Neuronal stem cell (in vitro differentiated cells): ENCODE measurements at places on chromosomes 1 and 21.

- peaks cover 6% of the 10 kb centered on the region for H3K4me1 ChIP-seq
- no peak overlapping the region for H3K4me3 ChIP-seq
- no peak overlapping the region for H3K27ac ChIP-seq
- H3K36me3 ChIP-seq: peaks cover 14% of the 10 kb centered on the region
Observed at GRCh38 chr1:200405264-200405663, 4.6 kb downstream of the ZNF281 start.

DNA sequence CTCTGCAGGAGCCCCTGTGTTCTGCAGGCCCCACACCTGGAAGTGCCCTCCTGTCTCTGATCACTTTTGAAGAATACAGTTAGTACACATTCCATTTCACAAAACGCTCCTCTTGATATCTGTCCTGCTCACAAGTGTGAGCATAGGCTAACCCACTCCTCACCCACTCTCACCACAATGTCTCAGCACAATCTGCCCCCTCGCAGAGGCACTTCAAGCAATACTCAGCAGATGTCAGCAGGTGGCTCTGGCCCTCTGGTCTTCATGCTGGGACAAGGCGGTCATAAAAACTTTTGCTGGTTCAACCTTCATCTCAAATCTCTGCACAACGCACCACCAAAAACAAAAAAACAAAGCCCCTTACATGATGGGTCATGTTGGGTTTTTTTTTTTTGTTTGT is 671.2 kb downstream of the MATN1 start:
- DNase-seq: no peak
- H3K27me3 ChIP-seq: no peaks in the 10 kb centered on the region
- no peak overlapping the region for H3K27ac ChIP-seq
- H3K36me3 ChIP-seq: no peaks in the 10 kb centered on the region
- no peaks in the 10 kb centered on the region for H3K4me1 ChIP-seq

DNA sequence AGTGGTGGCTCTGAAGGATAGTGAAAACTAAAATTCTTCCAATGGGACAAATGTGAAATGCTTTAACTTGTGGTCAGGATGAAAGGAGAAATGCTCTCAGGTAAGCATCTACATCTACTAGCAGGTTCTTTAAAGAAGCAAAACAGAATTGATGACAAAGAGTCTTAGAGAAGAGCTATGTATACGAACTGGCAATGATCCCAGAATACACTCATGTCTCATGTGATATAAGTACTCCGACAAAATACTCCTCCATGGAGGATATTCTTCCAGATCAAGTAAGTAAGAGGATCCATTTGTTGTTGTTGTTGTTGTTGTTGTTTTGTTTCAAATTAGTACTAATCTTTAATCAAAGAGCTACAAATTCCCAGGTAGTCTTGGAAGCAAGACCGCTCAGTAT is 174.0 kb upstream of the ATP1B1 start:
- H3K4me1 ChIP-seq: no peaks in the 10 kb centered on the region
- H3K36me3 ChIP-seq: no peaks in the 10 kb centered on the region
- H3K4me3 ChIP-seq: no peak overlapping the region

DNA sequence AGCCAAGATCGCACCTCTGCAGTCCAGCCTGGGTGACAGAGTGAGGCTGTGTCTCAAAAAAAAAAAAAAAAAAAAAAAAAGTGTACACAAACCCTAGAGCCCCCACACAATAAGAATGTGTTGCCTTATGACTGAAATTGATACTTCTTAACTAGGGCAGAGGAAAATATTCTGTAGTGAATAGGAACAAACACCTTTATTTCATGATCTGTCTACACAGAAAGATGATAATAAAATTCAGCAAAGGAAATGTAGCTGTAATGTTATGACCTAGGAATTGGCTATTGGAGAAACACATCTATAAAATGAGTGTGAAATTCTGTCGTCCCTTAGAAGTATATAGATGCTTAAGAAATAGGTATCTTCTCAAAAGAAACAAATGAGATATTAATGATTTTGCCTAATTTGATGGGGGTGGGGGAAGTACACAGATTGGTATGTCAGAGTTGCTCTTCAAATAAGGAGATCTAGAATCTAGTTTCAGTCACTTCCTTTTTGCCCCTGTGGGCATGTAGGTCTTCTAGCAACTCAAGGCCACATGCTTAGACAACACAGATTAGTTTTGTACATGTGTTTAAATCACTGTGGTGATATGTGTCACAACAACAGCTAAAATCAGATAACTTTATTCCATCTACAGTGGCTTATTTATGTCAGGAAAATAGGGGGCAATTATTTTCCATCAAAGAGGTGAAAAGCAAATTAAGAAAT is 10.7 kb upstream of the GPR25 start:
- H3K27me3 ChIP-seq: no peaks in the 10 kb centered on the region
- DNase-seq: no peak
- peaks cover 4% of the 10 kb centered on the region for H3K36me3 ChIP-seq

GRCh38 chr1:29706936-29707335 is 470.6 kb downstream of the PTPRU start:
- H3K4me3 ChIP-seq: no peak overlapping the region
- H3K27ac ChIP-seq: no peak overlapping the region

GRCh38 chr1:234848972-234849649 is 239.1 kb upstream of the IRF2BP2 start:
- no peaks in the 10 kb centered on the region for H3K27me3 ChIP-seq
- H3K27ac ChIP-seq: no peak overlapping the region
- no peak overlapping the region for H3K4me3 ChIP-seq

- H3K36me3 ChIP-seq: no peaks in the 10 kb centered on the region
- no peak overlapping the region for H3K4me3 ChIP-seq
- no peak for DNase-seq
Observed at GRCh38 chr21:46621457-46622182, 13.9 kb upstream of the PRMT2 start.

DNA sequence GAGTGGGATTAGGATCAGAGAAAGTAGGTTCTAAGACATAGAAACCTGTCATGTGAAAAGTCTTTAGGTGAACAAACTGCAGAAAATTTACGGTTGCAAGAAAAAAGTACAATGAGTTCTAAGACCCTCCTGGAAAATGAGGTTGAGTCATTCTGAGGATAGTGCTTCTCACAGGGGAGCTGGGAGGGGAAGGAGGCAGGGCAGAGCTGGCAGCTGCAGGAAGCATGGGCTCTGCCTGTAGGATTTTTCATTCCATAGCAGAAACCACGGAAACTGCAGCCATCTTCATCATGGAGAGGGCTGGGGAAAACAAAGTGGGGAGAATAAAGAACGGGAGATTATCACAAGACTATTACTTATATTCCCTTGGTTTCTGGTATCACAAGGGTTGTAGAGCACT is 25.8 kb upstream of the THEM4 start:
- DNase-seq: no peak
- peaks cover 3% of the 10 kb centered on the region for H3K4me1 ChIP-seq
- H3K27ac ChIP-seq: no peak overlapping the region
- no peak overlapping the region for H3K4me3 ChIP-seq

DNA sequence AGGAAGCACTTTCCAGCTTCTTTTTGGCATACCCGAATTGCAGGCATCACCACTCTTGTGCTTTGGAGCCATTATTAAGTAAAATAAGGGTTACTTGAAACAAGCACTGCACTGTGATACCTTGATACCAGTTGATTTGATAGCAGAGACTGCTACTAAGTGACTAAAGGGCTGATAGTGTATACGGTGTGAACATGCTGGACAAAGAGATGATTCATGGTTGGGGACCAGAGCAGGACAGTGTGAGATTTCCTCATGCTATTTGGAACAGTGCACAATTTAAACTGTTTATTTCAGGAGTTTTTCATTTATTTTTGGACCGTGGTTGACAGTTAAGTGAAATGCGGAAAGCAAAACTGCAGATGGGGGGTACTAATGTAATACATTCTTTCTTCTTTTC is 9.9 kb downstream of the RPS27 start:
- H3K36me3 ChIP-seq: peaks cover 3% of the 10 kb centered on the region
- no peak overlapping the region for H3K27ac ChIP-seq
- DNase-seq: no peak
- no peak overlapping the region for H3K4me3 ChIP-seq

DNA sequence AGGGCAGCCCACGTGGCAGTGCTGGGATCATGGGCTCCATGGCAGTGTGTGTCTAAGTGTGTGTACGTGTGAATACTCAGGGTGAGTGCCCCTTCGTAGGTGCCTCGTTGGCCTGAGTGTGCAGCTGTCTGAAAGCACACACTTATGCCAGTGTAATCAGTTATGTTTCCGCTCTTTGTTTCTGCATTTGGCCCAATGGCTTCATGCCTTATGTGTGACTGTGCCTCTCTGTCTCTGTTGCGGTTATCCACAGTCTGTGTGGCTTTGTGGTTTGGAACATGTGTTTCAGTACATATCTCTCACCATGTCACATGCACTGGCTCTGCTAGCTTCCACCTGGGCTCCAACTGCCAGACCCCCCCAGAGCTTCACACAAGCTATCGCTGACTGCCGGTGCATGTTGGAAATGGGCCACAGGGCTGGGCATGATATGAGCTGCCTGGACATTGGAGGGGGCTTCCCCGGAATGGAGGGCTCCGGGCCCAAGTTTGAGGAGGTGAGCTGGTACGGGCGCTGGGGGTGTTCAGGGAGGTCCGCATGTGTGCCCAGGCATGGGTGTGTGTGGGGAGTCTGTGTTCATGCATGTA is 70.3 kb upstream of the TINAGL1 start:
- H3K27ac ChIP-seq: no peak overlapping the region
- no peaks in the 10 kb centered on the region for H3K36me3 ChIP-seq
- no peak for DNase-seq
- H3K27me3 ChIP-seq: no peaks in the 10 kb centered on the region

DNA sequence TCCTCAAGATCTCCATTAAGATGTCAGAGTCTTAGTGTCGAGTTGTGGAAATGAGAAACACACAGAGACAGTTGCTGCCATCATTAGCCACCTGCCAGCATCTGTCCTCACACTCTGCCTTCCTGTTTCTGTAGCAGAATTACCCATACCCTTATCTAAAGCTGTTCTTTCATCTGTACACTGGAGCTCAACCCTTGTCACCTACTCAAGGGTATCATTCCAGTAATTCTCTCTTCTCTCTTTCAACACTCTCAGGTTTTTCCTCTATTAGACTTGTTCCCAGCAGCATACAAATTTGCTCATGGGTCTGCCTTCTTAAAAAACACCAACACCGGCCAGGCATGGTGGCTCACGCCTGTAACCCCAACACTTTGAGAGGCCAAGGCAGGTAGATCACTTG is 27.4 kb upstream of the RNF2 start:
- H3K27ac ChIP-seq: no peak overlapping the region
- no peak overlapping the region for H3K4me3 ChIP-seq
- no peaks in the 10 kb centered on the region for H3K27me3 ChIP-seq
- no peaks in the 10 kb centered on the region for H3K4me1 ChIP-seq
- DNase-seq: no peak

DNA sequence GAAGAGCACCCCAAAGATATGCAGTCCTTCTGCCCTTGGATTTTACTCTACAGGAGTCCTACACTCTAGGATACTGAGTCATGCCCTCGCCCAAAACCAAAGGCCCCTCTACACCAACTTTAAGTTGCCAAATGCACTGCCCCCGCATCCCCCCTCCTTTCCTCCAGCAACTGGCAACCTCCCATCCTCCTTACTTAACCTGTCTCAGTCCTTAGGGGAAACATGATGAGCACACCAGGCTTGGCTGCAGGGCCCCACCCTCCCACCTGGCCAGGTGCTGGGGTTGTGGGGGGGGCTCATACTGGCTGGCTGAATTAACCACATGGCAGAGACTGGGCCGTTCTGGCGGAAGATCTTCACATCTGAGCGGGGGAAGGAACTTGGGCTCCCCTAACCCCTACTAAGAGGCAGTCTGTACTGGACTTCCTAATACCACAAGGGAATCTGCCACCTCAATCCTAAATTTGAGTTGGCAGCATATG is 1.2 kb downstream of the HDGF start:
- H3K4me1 ChIP-seq: peaks cover 37% of the 10 kb centered on the region
- H3K4me3 ChIP-seq: peak overlapping the region; percentile 83
- no peak for DNase-seq
- H3K36me3 ChIP-seq: peaks cover 2% of the 10 kb centered on the region

DNA sequence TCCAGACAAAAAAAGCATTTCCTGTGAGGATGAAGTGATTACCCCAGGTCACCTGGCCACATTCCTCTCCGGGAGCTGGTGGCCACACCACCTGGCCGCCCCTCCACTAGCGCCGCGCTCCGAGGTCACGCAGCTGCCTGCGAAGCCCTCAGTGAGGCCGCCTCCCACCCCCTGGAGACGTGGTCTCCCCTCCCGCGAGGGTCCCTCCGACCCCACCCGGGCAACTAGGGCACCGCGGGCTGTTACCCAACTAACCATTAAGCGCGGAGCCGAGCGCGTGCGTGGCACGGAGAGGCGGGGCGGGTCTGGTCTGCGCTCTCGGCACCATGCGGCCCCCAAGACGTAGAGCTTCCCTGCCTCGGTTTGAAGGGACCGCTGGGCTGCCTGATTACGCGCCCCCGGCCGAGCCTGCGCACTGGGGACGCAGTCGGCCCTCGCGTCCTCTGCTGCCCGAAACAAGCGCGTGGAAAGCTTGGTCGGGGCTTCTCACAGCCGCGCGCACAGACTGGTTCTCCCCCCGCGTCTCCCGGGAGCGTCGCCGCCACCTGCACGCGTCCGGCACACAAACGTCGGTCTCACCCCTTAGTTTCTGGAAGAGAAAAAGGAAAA is 106.5 kb downstream of the SLC16A1 start:
- H3K4me3 ChIP-seq: peak overlapping the region; percentile 75
- peaks cover 2% of the 10 kb centered on the region for H3K27me3 ChIP-seq
- H3K36me3 ChIP-seq: no peaks in the 10 kb centered on the region
- no peaks in the 10 kb centered on the region for H3K4me1 ChIP-seq

GRCh38 chr1:41278076-41278475 is 36.0 kb upstream of the SCMH1 start:
- no peaks in the 10 kb centered on the region for H3K36me3 ChIP-seq
- no peak overlapping the region for H3K4me3 ChIP-seq
- H3K4me1 ChIP-seq: no peaks in the 10 kb centered on the region
- no peak overlapping the region for H3K27ac ChIP-seq

DNA sequence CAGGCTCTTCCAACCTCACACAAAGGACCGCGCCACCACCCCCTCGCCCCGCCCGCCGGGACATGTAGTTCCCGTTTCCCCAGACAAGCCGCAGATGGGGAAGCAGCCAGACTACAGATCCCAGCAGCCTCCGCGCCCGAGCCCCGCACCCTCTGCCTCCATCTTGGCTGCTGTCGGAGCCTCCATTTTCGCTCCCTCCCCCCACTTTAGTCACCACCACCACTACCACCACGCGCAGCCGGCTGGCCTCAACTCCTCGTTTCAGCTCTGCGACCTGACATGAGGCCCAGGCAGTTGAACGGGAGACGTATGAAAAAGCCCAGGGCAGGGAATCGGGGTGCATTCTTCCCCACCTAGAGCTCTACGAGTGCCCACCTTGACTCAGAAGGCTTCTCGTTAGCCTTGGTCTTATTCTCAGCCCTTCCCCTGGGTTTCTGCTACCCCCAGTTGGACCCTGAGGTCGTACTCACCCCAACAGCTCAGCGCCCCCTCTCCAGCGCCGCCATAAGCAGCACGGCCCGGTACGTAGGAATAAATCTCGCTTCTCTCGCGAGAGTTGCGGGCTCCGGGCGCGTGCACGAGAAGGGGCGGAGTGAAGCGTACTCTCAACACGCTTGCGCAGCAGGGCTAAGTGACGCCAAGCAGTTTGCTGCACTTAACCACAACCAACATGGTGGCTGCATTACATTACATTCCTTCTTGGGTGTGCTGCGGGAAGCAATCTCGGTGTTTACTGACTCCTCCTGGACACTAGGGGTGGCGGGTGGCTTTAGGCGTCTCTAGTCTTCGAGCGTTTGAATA is at the start of gene CSDE1:
CSDE1 (minus strand) TSS at position 530 of the 801 bp plus-strand sequence. CDS start 18,094 bp downstream, outside the sequence.
- peak within 1 kb of the TSS; percentile 70 for H3K4me3 ChIP-seq
- peak; percentile 96 for DNase-seq
- H3K36me3 ChIP-seq: peaks cover 1% of the 10 kb centered on the region
- H3K27me3 ChIP-seq: no peaks in the 10 kb centered on the region

- peaks cover 8% of the 10 kb centered on the region for H3K4me1 ChIP-seq
- H3K27me3 ChIP-seq: no peaks in the 10 kb centered on the region
- no peak overlapping the region for H3K27ac ChIP-seq
- DNase-seq: no peak
- no peak overlapping the region for H3K4me3 ChIP-seq
Observed at GRCh38 chr1:18929686-18930085, 26.8 kb downstream of the IFFO2 start.
